ENCODE measurements at places on chromosomes 1 and 21. TPM values are rescaled to one million over a fixed set of nuclear protein-coding genes. Genes with fewer than 3 reads are reported as not detected.

Gene TMEM39B
- 18.1 TPM for total RNA-seq

Gene PRAMEF2
- not detected for total RNA-seq

Gene FLG2
- not detected for total RNA-seq

DNA sequence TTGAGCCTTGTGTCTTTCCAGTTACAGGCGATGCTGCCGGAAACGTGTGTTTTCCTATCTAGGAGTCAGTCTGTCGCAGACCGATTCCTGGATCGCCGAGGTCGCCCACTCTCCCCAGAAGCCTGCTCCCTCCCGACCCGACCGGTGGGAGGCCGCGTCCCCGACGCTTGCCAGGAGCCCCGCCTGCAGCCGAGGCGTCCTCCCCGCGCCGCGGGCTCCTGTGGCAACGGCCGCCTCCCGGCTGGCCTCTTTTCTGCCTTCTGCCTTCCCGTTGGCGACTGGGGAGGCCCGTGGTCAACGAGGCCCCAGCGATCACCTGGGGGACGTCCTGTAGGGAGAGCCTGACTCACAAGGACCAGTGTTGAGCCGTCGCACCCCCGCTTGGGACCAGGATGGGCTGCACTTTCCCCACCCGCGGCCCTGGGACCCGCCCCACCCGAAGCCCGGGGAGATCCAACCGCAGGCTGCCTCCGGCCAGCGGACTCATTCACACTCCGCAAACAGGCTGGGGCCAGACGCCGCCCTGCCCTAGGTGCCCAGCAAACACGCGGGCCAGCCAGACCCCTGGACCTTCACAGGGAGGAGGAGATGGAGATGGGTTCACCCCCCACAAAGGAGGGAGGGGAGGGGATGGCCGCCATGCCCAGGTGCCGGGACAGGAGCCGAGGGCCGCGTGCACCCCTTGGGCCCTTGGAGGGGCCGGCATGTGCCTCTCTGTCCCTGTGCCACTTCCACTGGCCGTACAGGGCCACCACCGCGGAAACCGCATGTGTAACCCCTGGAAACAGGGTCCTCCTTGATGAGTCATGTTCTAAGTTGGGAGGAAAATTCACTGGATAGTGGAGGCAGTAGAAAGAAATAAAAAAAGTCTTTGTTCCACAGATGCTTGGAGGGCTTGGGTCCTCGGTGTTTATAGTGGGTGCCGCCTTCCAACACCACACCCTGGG, 7.2 kb upstream of the COL6A1 start:
- peak; percentile 71 for DNase-seq

- no peak for DNase-seq
Observed at GRCh38 chr1:108033550-108033951, 68.6 kb upstream of the VAV3 start.
